ENCODE measurements at places on chromosomes 7 and 10.
A peak's percentile ranks its signal among the peaks of the same experiment; 100 is the strongest.

- no peak for DNase-seq
Measured at GRCh38 chr10:60008816-60009215, 102.5 kb upstream of the CCDC6 start.

DNA sequence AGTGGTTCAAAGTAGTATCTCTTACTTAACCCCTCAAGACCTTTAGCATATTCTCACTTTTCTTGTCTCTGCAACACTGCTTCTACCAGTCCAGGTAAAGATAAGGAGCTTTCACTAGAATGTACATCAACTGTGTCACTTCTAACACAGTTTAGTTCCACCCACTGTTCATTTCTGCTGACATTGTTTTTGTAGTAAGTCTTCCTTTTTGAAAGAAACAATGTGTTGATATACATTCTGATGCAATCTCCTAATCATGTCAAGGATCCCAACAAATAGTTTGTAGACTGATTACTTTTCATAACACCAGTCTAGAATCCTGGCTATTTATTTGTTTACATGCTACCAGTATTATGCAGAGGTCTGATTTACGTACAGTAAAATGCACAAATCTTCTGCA lies 47.5 kb downstream of the CCSER2 start:
- no peak for DNase-seq

DNA sequence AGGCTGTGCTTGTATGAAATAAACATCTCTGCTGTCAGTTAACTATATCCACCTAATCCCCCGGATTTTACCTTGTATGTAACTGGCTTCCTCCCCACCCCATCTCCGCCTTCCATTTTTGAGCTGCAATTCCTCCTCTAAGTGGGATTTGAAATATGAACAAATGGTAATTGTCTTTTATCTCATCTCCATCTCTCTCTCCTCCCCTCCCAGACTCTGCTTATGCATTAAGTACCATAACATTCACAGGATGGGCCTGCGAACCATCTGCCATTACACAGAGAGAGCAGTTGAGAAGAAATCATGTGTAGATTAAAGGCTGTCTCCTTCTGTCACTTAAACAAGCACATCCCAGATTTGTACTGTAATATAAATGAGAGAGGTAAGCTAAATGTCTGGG lies 1169.9 kb downstream of the TYW1 start:
- no peak for DNase-seq

DNA sequence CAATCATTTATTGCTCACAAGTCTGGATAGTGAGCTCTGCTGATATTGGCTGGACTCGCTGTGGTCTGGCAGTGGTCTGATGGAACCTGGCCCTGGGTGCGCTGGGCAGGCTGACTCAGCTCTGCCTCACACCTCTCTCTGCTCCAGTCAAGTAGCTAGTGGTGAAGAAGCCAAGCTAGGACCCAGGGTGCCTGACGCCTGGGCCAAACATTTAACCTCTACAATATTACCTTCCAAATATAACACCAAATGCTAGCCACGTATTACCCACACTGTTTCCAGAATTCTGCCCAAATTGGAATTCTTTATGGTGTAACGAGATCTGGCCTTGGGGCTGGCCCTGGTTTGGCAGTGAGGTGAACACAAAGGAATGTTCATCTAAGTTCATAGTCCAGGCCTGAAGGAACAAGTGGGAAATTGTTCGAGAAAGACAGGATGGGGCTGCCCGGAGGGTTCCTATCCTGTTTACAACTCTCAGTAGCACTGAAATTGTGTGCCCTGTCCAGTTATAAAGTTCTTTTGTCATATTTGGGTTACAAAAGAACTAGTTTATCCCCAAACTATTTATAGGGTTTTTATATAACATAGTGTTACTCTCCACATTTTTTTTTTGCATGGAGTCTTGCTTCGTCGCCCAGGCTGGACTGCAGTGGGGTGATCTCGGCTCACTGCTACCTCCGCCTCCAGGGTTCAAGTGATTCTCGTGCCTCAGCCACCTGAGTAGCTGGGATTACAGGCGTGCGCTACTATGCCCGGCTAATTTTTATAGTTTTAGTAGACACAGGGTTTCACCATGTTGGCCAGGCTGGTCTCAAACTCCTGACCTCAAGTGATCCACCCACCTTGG lies 16.3 kb downstream of the OR2AE1 start:
- peak; percentile 14 for DNase-seq

GRCh38 chr7:152979376-152979775 lies 219.8 kb downstream of the ACTR3B start:
- DNase-seq = no peak

- DNase-seq = peak; percentile 20
Measured at GRCh38 chr10:28130267-28130666, 131.4 kb upstream of the ODAD2 start.

- no peak for DNase-seq
Measured at GRCh38 chr10:44930904-44931620, 19.9 kb downstream of the TMEM72 start.

DNA sequence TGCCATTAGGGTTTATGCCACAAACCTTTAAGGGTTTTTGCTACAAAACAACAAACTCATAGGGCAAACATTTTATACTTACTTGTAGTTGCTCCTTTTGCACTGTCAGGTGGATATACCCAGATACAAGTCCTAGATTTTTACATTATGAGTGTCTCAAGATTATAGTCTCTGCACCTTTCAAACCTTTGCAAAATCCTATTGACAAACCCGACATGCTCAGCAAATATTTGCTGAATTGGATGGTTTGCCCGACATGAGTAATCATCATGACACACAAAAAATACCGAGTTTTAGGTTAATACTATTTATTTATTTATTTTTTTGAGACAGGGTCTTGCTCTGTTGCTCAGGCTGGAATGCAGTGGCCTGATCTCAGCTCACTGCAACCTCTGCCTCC lies 117.3 kb downstream of the SLC25A13 start:
- DNase-seq = no peak

DNA sequence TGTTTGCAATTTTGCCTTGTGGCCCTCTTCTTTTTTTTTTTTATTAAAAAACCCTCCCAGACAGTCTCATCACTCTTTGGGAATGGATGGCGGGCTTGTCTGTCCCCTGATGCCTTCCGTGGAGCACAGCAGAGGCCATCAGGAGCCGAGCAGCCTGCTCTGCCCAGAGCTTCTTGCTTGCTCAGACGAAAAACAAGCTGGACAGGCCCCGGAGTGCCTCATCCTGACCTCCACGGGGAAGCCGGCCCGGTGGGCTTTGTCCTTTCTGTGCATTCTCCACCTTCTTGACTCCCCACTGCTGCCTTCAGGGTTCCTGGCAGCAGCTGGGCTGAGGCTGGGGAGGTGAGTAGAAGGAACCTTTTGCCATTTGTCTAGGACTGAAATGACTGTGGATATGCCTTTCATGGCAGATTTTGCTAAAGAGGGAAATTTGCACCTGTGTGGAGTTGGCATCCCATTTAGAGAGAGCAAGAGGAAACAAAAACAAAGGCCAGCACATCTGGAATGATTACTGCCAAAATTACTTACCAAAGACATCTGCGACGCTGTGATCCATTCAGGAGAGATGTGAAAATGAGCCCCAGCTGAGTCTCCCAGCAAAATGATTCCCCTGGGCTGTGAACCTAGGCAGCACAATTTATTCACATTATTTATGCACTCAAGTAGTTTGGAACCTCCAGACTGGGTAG lies 108.3 kb downstream of the AOAH start:
- DNase-seq = no peak

GRCh38 chr7:82539969-82540368 lies 96.4 kb upstream of the CACNA2D1 start:
- no peak for DNase-seq

- no peak for DNase-seq
Measured at GRCh38 chr10:49751636-49752510, 10.2 kb downstream of the OGDHL start.

GRCh38 chr10:43128958-43129706 lies 9.1 kb upstream of the CSGALNACT2 start:
- peak; percentile 97 for DNase-seq

- no peak for DNase-seq
Measured at GRCh38 chr7:19397911-19398310, 252.7 kb upstream of the FERD3L start.

DNA sequence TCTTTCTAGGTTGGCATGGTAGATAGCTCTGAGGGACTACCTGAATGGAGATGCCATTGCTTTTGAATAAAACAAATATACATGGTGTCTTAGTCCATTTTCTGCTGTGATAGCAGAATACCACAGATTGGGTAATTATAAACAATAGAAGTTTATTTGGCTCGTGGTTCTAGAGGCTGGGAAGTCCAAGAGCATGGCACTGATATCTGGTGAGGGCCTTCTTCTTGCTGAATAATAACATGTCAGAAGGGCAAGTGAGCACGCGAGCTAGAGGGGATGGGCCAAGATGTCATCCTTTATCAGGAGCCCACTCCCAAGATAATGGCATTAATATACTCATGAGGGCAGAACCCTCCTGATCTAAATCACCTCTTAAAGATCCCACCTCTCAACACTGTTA lies 21.9 kb downstream of the SGPL1 start:
- DNase-seq = no peak

- DNase-seq = peak; percentile 33
Measured at GRCh38 chr10:74518061-74518460, 308.3 kb upstream of the KAT6B start.

GRCh38 chr7:42097752-42098151 lies 139.3 kb downstream of the GLI3 start:
- peak; percentile 99 for DNase-seq

DNA sequence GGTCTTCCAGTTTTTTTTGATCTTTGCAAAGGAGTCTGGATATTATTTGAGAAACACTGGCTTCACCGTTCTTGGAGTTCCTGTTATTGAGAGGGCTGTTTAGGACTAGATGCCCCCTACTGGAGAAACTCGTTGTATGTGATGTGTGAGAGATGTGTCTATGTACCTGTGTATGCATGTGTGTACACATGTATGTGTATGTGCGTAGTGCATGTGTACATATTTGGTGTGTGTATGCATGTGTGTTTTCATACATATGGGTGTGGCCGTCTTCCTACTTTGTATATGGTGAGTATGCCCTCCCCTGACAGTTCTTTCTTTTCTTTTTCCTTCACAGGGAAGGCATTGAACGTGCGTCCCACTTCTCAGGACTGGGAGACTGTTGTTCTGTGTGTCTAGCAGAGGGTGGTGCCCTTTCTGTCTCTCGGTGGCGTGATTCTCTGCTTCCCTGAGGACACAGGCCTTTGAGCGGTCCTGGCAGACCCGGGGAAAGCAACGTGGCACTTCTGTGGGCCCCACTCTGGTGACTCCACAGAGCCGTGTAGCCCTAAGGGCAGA lies 3.0 kb upstream of the CALHM3 start:
- DNase-seq = peak; percentile 77

- DNase-seq = peak; percentile 57
Measured at GRCh38 chr7:19754521-19755116, 18.8 kb downstream of the TMEM196 start.

DNA sequence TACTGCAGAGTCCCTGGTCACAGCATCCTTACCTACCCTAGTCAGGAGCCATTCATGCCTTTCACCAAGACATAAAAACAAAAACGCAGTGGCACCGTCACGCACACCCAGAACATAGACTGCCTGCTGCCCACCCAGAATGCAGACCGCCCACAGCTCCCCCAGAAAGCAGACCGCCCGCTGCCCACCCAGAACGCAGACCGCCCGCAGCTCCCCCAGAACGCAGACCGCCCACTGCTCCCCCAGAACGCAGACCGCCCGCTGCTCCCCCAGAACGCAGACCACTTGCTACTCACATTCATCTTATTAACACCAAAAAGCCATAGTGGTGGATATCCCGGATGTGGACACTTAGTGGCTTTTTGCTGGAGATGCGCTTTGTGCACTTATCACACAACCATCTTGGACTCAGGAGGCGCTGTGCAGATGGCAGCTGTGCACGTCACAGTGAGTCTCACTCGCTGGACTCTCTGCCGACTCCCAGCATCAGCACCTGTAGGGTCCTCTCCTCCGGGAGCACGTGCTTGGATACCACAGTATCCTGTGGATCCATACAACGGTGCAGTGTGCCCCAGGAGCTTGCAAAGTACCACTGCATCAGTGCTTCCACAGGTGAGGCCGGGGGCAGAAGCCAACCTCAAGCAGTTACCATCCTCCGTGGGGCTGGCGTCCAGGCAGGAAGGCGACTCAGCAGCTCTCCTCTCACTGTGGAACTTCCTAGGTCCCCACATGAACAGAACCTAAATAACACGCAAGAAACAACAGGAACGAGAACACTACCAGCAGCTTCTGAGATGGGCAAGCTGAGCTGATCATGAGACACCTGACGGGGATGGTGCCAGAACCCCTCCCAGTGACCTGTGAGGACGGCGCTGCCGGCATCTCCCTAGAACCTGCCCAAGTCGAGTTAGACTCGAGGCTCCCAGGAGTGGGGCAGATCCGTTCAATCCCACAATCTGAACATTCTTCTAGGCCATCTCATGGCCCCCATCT lies 161.0 kb downstream of the DIP2C start:
- no peak for DNase-seq

DNA sequence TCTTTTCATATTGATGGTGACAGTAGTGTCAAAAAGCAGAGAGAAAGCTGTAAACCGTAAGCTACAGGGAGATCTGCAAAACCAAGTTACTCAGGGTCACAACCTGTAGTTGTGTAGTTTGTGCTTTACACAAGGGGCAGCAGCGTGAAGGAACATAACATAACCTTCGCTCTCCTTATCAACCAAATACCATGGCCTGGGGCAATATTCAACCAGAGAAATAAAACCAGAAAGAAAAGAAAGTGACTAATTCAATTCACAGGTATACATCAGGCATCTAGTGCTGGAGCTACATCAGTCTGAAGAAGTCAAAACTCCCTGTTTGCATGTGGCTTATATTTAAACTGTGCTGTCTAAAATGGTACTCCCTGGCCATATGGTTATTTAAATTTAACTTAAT lies 224.3 kb downstream of the TWIST1 start:
- DNase-seq = no peak

DNA sequence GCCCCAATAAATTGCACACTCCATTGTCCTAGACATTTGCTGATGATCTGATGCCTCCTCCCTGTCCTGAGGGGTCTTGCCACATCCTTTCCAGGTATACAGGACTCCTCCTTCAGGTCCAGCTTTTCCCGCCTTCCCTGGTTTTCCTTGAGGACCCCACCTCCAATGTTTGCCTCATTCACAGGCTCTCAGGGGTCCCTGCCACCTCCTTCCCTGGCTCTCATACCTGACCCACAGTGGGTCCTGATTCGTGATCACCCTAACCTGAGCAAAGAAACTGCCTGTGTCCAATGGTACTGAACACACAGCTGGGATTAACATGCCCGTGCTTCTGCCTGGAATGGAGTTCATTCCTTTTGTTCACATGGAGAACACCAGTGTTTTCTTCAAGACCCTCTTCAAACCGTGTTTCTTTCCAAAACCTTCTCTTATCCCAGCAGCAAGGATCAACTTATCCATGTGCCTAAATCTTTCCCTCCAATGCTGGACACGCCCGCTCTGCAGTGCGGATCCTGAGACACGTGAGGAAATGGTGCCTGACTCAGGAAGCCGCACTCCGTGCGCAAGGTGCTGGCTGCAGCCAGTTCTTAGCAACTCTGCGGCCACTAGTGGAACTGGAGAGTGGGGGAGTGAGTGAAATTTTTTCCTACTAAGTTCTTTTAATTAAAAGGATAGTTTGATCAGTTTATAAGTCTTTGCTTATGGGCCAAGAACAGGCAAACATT lies 354.6 kb upstream of the SHH start:
- DNase-seq = no peak

- DNase-seq = no peak
Measured at GRCh38 chr10:19048489-19048888, at the start of gene MALRD1. Gene MALRD1, plus strand, starts transcription at chr10:19048801. Its CDS starts 138 bp downstream, at chr10:19048939.

Measured in fibroblast of villous mesenchyme (primary cell).